Hematopoietic multipotent progenitor cell treated with erythropoietin and hydrocortisone succinate and interleukin-3 and kit ligand, for 6 days (in vitro differentiated cells): ENCODE measurements at places on chromosomes 4 and X.
A peak's percentile ranks its signal among the peaks of the same experiment; 100 is the strongest.

- no peak for DNase-seq
Observed at GRCh38 chrX:64456828-64457227, 61.6 kb upstream of the MTMR8 start.

GRCh38 chr4:74218201-74218600 lies 60.3 kb downstream of the MTHFD2L start:
- no peak for DNase-seq

- no peak for DNase-seq
Observed at GRCh38 chr4:73429826-73430587, 6.0 kb upstream of the AFP start.

- DNase-seq = peak; percentile 90
Observed at GRCh38 chr4:15805583-15806517, 27.7 kb downstream of the CD38 start.

DNA sequence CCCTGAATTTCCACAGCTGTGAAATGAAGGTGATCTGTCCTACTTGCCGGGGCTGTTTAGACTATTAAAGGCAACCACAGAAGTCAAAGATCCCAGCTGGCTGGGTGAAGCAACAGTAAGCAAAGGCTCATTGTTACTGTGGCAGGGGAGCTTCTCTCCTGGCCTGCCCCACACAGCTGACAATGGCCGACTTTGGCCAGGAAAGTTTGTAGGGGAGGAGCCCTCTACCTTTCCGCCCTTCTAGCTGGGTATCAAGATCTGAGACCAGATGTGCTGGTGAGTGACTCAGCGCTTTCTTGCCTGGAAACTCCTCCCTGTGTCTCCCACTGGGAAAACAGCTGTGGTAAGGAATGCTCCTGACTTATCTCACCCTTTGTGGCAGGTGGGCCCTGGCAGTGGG lies 21.1 kb downstream of the RASSF6 start:
- DNase-seq = no peak

DNA sequence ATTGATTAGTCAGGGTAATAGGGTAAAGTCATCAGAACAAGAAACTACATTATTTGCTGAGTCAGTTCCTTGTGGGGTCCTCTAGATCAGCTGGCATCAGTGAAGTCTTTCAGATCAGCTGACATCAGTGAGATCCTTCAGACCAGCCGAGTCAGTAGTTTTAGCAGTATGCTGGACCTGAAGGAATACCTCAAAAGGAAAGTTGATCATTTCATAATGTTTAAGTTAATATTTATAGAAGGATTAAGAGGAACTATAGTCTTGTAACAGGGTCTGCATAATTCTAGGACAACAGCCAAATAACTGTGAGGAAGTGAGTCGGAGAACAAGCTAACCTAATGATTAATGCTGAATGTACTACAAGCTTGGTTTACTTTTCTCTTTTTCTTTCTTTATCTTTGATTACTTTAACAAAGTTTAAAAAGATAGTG lies 958 bp upstream of the UGT2B7 start:
- peak; percentile 1 for DNase-seq

GRCh38 chrX:134246282-134246681 lies 9.3 kb downstream of the CCDC160 start:
- peak; percentile 24 for DNase-seq

DNA sequence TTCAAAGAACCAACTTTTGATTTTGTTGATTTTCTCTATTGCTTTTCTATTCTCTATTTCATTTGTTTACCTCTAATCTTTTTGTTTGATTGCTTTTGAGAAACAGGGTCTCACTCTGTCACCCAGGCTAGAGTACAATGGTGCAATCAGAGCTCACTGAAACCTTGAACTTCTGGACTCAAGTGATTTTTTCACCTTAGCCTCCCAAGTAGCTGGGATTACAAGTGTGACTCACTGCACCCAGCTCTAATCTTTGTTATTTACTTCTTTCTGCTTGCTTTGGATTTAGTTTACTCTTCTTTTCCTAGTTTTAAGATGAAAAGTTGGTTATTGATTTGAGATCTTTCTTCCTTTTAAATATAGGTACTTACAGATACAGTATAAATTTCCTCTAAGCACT lies 26.2 kb downstream of the RAB9B start:
- no peak for DNase-seq

GRCh38 chr4:15398001-15398400 lies 29.8 kb upstream of the C1QTNF7 start:
- no peak for DNase-seq

DNA sequence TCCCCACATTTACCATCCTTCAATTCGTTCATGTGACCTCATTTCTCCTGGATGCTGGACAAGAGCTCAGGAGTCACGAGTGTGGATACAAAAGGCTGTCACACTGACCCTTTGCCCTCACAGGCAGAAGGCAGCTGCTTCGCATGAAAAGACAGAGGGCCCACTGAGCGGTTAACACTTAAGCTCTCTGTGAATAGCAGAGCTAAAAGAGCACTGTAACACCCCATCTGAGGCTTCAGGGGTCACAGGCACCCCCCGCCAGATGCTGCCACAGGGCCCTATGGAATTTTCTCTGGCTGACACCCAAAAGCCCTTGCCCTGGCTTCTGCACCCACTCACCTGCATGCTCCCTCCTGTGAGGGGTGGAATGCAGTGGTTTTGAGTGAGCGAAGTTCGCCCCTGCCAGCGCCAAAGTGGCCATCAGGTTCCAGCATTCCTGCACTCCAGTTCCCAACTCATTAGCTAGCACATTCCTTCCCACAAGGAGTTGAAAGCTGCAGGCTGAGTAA lies 360.9 kb downstream of the PPP3CA start:
- no peak for DNase-seq

DNA sequence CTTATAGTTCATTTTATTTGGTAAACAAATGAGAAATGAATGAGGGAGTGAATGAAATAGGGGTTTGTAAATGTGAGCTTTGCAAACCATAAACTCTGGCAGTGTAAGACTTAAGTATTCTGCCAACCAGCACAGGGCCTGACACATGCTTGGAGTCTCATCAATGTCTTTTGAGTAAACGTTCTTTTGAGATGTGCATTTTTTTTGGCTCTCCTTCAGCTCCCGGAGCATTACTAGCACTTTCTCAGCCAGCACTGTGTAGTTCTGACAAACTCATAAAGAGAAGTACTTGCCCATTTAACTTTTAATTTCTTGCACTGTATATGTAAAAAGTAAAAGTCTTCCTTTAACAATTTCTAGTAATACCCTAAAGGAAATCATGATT lies 245.3 kb downstream of the HS3ST1 start:
- no peak for DNase-seq
